Fibroblast of lung (primary cell): ENCODE measurements at places on chromosomes 3 and 15.

DNA sequence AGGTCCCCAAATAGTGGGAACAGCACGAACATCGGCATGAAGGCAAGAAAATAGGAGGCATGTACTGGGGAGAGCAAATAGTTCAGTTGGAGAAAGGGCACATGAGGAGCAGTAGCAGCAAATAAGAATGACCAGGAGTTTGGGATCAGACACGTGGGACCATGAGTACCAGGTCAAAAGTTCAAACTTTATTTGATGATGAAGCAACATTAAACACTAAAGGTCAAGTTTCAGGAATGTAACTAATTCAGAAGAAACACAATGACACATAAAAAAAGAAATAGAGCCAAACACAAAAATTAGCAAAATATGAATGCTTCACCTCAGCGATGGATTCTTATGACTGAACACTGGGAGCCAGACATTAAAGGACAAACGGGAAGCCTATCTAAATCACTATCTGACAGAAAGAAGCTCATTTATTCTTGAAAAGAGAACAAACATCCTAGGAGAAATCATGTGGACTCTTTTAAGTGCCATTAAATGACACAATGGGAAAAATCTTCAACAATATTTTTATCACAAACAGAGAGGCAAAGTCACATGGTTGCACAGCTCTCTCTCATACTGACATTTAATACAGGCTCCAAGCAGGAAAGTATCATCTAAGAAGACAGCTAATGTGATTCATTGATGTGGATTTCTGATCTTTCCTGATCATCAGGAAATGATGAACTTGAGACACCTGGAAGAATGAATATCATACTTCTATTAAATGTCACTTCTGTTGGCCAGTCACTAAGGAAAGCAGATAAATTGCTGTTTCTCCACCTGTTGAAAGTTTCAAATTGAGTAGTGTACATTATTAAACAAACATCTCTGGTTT is 216.9 kb upstream of the THBS1 start:
- peak overlapping the region; percentile 32 for H3K27ac ChIP-seq
- H3K4me1 ChIP-seq = peaks cover 9% of the 10 kb centered on the region
- no peaks in the 10 kb centered on the region for H3K36me3 ChIP-seq
- DNase-seq = peak; percentile 61
- no peak overlapping the region for H3K4me3 ChIP-seq
- H3K27me3 ChIP-seq = no peaks in the 10 kb centered on the region

- H3K36me3 ChIP-seq = no peaks in the 10 kb centered on the region
- no peak for DNase-seq
- H3K27me3 ChIP-seq = no peaks in the 10 kb centered on the region
- H3K27ac ChIP-seq = no peak overlapping the region
- H3K4me3 ChIP-seq = no peak overlapping the region
These were observed 99.3 kb upstream of the ALDH1A3 start for GRCh38 chr15:100780208-100780800.

- no peak overlapping the region for H3K4me3 ChIP-seq
- H3K27ac ChIP-seq = no peak overlapping the region
- no peaks in the 10 kb centered on the region for H3K27me3 ChIP-seq
- no peaks in the 10 kb centered on the region for H3K4me1 ChIP-seq
- no peaks in the 10 kb centered on the region for H3K36me3 ChIP-seq
These were observed 93.2 kb upstream of the RNF7 start for GRCh38 chr3:141644931-141645330.

- peak; percentile 65 for DNase-seq
- no peak overlapping the region for H3K27ac ChIP-seq
- no peaks in the 10 kb centered on the region for H3K27me3 ChIP-seq
- no peak overlapping the region for H3K4me3 ChIP-seq
These were observed 85.3 kb upstream of the MBNL1 start for GRCh38 chr3:152183473-152183872.

DNA sequence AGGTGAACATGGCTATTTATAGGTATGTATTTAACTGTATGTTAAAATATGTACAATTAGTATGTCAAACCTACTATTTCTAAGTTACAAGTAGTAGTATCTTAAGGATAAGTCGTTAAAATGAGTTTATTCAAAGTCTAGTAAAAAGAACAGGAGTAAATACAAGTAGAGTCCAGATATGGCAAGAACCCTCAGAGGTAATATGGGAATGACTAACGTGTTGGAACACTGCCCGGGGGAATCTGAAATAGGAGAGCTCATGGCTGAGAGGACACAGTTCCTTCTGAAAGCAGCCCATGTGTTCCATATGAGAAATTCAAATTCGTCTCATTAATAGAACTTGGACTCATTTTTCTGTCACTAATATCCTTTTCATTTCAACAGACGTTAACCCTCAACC is 158.8 kb downstream of the CLSTN2 start:
- no peak overlapping the region for H3K4me3 ChIP-seq
- no peaks in the 10 kb centered on the region for H3K27me3 ChIP-seq
- DNase-seq = peak; percentile 87
- no peak overlapping the region for H3K27ac ChIP-seq

- H3K4me1 ChIP-seq = no peaks in the 10 kb centered on the region
- peaks cover 20% of the 10 kb centered on the region for H3K27me3 ChIP-seq
- H3K36me3 ChIP-seq = no peaks in the 10 kb centered on the region
- no peak for DNase-seq
These were observed 9.1 kb upstream of the C3orf22 start for GRCh38 chr3:126567696-126568438.

- H3K4me1 ChIP-seq = peaks cover 8% of the 10 kb centered on the region
- peaks cover 1% of the 10 kb centered on the region for H3K36me3 ChIP-seq
- peak overlapping the region; percentile 13 for H3K27ac ChIP-seq
These were observed 15.3 kb upstream of the XXYLT1 start for GRCh38 chr3:195286115-195286872.
